Activated naive CD4-positive, alpha-beta T cell treated with Interleukin-2 at 50 U/mL for 16 hours (primary cell): ENCODE measurements at places on chromosomes 1 and 21.

DNA sequence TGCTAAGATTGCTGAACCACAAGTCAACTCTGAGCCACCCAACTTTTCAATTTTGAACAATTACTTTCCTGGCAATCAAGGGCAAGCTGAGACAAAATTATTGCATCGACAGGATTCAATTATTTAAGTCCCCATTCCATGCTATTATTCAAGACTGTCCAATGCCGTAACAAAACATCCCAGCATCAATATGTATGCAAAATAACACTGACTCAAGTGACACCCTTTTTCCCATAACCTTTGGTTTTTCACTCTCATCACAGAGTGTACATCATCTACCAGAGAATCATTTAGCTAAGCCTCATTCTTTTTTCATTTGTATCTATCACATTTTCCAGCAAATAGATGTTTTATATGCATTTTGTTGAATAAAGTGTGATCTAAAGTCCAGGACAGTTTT lies 54.6 kb downstream of the ERICH3 start:
- DNase-seq = no peak

DNA sequence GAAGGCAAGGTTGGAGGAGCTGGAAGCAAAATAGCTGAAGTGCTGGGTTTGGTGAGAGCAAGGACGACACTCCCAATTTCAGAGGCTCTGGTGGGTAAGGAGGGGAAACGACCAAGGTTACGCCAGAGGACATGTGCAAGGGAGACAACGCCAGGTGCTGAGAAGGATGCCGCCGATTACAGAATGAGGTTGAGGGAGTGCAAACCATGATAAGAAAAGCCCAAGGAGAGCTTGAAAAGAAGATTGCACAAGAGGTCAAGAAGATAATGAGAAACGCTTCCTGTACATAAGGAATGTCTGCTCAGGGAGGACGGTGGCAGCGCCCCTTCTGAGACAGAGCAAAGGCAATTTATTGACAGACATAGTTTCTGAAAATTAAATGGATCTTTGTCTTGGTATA lies 382.0 kb upstream of the PROX1 start:
- no peak for DNase-seq

- no peak for DNase-seq
These were observed 2.4 kb downstream of the TFAP2E start for GRCh38 chr1:35575416-35575958.

GRCh38 chr1:89041119-89041641 lies 18.5 kb upstream of the GBP3 start:
- peak; percentile 27 for DNase-seq

- DNase-seq = no peak
These were observed 28.7 kb downstream of the MRPL37 start for GRCh38 chr1:54228638-54229079.

DNA sequence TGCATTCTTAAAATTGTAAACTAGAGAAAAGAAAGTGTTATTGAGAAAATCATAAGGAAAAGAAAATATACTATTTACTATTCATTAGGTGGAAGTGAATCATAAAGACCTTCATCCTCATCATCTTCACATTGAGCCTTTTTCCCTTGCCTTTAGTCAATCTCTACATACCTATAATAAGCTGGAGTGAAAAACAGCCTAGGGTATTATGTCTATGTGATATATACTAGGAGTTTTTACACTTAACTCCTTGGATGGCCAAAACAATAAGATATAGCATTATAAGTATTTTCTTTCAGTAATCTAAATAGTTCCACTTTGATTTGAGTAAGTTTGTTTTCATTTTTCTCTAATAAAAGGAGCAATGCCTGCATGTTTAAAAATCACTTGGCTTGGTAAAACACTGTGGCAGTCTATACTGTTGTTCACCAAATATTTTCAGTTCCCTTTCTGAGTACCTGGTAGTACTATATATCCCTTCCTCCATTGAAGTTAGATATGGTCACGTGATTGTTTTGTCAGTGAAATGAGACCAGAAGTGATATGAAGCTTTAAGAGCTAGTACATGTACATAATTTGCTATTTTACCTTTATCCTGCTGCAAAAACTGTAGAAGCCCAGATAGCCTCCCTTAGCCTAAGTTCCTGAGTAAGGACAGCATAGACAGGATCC lies 78.3 kb downstream of the CLEC20A start:
- DNase-seq = no peak

DNA sequence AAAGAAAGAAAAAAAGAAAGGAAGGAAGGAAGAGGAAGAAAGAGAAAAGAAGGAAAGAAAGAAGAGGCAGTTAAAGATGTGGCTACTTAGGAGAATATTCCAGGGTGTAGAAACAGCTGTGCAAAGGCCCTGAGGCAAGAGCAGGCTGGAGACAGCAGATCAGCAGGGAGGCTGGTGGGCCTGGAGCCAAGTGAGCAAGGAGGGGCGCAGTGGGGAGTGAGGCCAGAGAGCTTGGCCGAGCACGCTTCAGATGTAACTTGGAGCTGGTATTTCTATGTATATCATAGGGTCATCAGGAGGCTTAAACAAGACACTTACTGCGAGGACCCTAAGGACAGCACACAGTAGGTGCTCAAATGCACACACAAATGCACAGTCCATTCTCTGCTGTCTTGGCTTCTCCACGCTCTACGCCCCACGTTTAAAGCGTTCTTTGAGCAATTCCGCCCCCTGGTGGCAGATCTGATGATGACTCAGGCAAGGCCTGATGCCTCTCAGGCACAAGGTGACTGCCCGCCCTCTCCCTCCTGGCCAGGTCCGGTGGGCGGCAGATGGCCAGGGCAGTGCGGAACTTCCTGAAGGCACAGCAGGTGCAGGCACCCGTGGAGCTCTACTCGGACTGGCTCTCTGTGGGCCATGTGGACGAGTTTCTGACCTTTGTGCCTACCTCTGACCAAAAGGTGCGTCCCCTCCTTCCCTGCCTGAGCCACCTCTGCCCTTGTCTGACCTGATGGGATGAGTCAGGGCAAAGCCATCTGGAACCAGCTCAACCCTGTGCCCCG lies 11.9 kb upstream of the PADI3 start:
- peak; percentile 88 for DNase-seq

GRCh38 chr1:201399352-201400126 lies 415 bp upstream of the LAD1 start:
- DNase-seq = no peak

GRCh38 chr1:176517484-176517883 lies 54.5 kb downstream of the PAPPA2 start:
- DNase-seq = no peak

- no peak for DNase-seq
These were observed 26.3 kb upstream of the PIGC start for GRCh38 chr1:172470149-172470548.

DNA sequence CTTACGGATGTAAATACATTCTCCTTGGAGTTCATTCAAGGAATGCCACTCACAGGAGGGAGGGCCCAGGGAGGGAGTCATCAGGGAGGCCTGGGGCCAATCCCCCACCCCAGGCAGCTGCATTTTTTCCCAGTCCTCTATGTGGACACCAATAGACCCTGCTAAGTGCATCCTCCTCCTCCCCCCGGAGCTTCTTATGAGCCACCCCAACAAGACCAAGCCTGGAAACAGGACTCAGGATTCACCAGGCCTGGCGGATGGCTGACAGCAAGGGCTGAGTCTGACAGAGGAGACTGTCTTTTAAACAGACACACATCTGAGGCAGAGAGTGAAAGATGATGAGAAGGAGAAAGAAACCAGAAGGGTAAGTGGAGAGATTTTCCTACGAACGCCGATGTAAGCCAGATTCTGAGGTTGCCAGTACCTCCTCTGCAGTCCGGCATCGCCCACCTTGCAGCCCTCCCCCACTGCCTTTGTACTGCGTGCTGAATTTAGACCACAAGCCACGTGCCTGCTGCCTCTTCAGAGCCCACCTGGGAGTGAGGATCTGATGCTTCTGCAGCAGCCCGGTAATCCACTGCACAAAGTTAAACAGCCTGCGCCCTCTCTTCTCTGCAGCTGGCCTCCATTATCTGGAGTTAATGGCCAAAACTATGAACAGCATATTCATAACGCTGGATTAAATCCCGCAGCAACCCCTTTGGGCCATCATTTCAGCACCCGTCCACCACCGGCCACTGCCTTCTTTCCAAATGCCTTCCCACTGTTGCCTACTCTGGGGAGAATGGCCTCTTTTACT lies 17.6 kb upstream of the SFPQ start:
- no peak for DNase-seq

- no peak for DNase-seq
These were observed 323.3 kb downstream of the PAPPA2 start for GRCh38 chr1:176786274-176786673.

- DNase-seq = no peak
These were observed 13.4 kb downstream of the TNFRSF8 start for GRCh38 chr1:12076425-12077005.

DNA sequence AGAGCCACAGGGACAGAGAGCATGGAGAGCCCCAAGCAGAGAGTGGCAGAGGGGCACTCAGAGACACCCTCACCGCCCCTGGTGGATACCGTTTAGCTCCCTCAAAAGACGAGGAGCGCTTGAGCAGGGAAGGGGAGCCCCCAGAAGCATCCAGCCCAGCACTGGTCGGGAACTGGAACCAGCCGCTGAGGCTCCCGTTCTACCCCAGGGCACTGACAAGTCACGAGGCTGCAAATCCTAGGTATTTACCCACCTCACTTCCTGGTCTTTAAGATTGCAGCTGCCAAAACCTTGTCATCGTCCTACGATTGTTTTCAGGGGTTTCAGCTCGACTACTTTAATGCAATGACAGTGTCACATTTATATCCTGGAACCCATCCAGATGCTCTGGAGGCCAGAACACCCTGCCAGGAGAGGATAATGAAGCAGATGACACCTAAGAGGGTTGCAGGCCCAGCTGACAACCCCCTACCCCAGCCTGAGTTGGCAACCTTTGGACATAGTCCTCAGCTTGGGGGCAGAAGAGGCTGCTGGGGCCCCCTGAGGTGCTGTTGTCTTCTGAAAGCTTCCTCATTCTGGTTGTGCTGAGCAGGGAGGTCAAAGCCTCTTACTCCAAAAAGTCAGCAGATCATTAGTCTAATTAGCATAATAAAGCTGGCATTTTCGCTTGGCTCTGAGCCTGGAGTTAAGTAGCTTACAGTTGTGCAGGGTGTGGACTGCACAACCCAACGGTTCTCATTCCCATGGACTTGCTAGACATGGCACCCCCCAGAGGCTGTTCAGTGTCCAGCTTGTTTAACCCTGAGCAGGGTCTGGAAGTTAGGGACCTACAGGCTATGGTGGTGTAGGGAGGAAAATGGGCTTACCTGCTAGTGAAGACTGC lies 20.6 kb upstream of the BACE2 start:
- no peak for DNase-seq

DNA sequence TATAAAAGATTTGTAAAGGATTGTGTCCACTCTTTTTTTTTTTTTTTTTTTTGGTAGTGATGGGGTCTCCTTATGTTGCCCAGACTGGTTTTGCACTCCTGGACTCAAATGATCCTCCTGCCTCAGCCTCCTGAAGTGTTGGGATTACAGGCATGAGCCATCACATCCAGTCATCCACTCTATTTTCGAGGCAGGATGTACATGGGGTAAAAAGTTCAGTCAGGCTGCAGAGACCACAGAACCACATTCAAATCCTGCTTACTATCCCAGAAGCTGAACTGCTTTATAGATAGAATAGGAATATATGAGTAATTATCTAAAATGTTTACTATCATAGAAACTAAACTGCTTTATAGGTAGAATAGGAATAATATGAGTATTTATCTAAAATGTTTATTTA lies 26.0 kb upstream of the KCNK2 start:
- DNase-seq = no peak

- DNase-seq = peak; percentile 9
These were observed 11.5 kb downstream of the RO60 start for GRCh38 chr1:193070942-193071341.

- no peak for DNase-seq
These were observed 35.8 kb upstream of the CR2 start for GRCh38 chr1:207418351-207418750.

DNA sequence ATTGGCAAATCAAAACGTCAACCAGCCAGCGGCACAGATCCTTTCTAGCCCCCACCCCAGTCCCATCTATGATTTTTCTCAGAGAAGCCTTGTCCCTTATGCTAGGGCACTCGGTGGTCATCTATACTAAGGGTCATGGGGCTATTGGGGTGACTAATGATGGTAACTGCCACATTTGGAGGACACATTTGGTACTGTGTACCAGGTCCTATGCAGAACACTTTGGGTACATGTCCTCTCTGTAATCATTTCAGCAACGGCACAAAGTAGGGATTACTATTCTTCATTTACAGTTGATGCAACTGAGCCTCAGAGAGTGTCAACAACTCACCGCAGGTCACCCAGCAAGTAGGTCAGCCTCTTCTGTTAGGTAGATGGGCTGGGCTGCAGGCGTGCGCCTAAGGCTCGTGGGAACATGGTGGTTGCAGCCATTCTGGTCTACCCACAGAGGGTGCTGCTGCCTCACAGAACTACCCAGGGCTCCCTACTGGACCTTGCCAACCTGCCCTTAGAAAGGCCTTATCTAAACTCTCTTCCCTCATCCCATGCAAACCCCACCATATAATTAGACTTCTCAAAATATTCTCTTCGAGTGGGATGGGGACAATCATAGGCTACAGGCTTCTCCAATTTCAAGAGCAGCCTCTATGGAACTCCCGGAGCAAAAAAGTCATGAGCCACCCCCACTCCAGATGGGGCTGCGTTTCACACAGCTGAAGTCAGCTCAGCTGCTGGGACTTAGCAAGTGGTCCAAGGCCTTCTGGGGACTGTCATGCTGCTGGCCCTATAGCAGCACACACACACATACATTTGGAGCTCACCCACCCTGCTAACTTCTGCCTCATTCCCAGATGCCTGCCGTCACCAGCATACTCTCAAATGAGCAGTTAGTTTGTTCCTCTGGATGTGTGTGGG lies 5.8 kb upstream of the SDHB start:
- DNase-seq = peak; percentile 19

GRCh38 chr1:222071387-222071786 lies 329.5 kb upstream of the DUSP10 start:
- DNase-seq = no peak

DNA sequence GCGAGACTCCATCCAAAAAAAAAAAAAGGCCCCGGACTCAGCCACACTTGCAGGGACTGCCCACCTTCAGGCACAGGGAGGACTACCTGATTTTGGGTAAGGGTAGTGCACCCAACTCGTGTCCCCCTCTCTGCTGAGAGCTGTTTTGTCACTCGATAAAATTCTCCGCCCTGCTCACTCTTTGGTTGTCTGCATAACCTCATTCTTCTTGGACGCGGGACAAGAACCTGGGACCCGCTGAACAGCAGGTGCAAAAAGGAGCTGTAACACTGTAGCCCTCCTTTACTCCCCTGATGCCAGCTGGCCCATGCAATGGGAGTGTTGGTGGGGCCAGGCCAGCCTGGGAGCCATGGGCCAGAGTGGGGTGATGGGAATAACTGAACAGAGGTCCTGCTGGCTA lies 10.6 kb downstream of the S100B start:
- DNase-seq = no peak

DNA sequence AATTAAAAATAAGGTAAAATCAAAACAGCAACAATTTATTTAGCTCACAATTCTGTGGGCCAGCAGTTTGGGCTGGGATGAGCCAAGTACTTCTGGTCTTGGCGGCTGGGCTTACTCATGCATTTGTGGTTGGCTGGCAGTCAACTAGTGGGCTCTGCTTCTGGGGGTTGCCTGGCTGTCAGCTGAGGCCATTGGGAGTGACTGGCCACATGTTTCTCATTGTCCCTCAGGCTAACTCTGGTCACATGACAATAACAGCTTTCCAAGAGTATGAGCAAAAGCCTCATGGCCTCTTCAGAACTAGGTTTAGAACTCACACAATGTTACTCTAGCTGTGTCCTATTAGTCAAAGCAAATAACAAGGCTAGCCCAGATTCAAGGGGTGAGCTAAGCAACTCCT lies 15.6 kb upstream of the CHIA start:
- peak; percentile 51 for DNase-seq

- DNase-seq = no peak
These were observed 104.4 kb downstream of the PCBP3 start for GRCh38 chr21:45747802-45748445.
